ENCODE measurements at places on chromosomes 5 and 9.

DNA sequence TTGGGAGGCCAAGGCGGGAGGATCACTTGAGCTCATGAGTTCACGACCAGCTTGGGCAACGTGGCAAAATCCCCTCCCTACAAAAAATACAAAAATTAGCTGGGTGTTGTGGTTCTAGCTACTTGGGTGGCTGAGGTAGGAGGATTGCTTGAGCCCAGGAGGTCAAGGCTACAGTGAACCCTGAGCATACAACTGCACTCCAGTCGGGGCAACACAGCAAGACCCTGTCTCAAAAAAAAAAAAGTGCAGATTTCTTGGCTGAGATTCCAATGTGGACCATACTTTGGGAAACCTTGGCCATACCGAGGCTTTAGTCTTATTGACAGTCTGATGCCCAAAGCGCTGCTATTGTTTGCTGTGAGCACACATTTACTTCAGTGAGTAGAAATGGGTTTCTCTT is 113.6 kb upstream of the CLINT1 start:
- no peak for DNase-seq
- no peaks in the 10 kb centered on the region for H3K36me3 ChIP-seq
- no peaks in the 10 kb centered on the region for H3K27me3 ChIP-seq
- no peak overlapping the region for H3K27ac ChIP-seq

- no peaks in the 10 kb centered on the region for H3K4me1 ChIP-seq
- H3K27me3 ChIP-seq = no peaks in the 10 kb centered on the region
- H3K36me3 ChIP-seq = peaks cover 12% of the 10 kb centered on the region
- H3K4me3 ChIP-seq = no peak overlapping the region
- H3K27ac ChIP-seq = no peak overlapping the region
- no peak for DNase-seq
Measured at GRCh38 chr9:137108608-137109249, 5.8 kb downstream of the DPP7 start.

DNA sequence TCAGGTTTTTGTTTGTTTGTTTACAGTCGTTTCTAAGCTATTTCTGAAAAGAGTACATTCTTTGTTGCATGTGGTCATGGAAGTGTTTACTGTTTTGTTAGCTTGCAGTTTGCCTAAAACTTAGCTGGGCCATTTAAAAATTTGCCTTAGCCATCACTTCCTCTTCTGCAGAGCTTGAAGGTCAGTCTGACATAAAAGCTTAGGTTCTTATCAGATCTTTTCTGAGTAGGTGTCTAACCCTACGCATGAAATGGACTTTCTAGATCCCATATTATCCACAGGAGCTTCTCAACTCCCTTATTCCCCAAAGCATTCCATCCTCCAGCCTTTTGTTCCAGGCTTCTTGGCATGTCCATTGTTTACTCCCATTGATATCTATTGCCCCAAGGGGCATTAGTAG is 90.3 kb downstream of the AP3B1 start:
- DNase-seq = no peak
- no peak overlapping the region for H3K27ac ChIP-seq
- no peaks in the 10 kb centered on the region for H3K4me1 ChIP-seq
- no peak overlapping the region for H3K4me3 ChIP-seq
- no peaks in the 10 kb centered on the region for H3K36me3 ChIP-seq

GRCh38 chr5:25955337-25955736 is 1083.0 kb downstream of the CDH9 start:
- DNase-seq = no peak
- no peaks in the 10 kb centered on the region for H3K4me1 ChIP-seq
- H3K4me3 ChIP-seq = no peak overlapping the region
- H3K27me3 ChIP-seq = no peaks in the 10 kb centered on the region
- H3K36me3 ChIP-seq = no peaks in the 10 kb centered on the region

DNA sequence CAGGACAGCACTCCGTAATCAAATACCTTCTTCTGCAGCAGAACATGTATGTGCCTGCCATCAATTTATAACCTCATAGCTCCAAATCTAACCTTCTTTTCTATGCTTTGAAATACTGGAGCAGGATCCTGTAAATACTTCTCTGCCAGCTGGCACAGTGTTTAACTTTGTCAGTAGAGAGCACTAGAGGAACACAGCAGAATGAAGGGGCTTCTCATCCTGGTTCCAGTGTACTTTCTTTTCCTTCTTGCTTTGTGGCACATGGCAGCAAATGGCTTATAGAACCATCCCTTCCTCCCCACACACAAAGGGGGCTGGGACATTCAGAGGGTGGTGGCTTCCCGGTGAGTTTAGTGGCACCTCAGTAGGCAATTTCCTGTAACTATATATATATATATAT is 3.8 kb upstream of the FBXW11 start:
- H3K4me1 ChIP-seq = peaks cover 31% of the 10 kb centered on the region
- no peak overlapping the region for H3K27ac ChIP-seq
- no peaks in the 10 kb centered on the region for H3K27me3 ChIP-seq
- H3K36me3 ChIP-seq = no peaks in the 10 kb centered on the region
- no peak overlapping the region for H3K4me3 ChIP-seq

All from keratinocyte (primary cell).